GM23338 (cell line): ENCODE measurements at places on chromosomes 1 and 21. TPM values are rescaled to one million over a fixed set of nuclear protein-coding genes. Genes with fewer than 3 reads are reported as not detected.

DNA sequence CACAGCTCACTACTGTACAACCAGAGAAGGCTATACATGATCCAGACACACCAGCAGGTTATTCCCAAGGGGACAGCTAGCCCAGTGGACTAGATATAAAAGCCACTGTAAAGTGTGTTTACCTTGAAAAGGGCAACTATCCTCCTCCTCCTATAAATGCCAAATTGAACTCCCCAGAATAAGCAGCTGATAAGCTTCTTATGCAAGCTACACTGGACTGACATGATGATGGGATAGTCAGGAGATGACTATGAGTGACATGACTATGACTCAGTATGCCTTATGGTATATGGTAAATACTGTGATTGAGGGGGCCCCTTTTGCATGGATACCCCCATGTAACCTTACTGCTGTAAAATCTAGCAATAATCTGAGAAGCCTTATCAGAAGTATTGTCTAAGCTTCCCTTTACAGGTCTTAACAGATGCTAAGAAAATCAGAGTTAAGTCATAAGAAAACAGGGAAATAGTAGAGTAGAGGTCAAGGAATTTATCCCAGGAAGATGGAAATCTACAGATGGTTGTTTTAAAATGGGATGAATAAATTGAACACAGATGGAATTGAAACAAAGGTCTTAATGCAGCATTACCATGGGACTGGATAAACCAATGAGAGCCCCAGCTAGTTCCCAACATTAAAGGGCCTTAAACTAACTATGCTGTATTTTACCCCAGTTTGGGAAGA lies 55.8 kb downstream of the TRIM33 start:
- no peak overlapping the region for H3K27ac ChIP-seq
- H3K4me1 ChIP-seq, result peaks cover 1% of the 10 kb centered on the region; the same call in 1 of the 2 replicates
- H3K27me3 ChIP-seq, result no peaks in the 10 kb centered on the region
- DNase-seq, result no peak
- H3K4me3 ChIP-seq, result no peak overlapping the region

GRCh38 chr1:230351514-230351913 lies 74.6 kb downstream of the PGBD5 start:
- no peak overlapping the region for H3K27ac ChIP-seq
- H3K36me3 ChIP-seq, result peaks cover 4% of the 10 kb centered on the region; the same call in 1 of the 2 replicates
- H3K27me3 ChIP-seq, result no peaks in the 10 kb centered on the region
- H3K4me3 ChIP-seq, result no peak overlapping the region

DNA sequence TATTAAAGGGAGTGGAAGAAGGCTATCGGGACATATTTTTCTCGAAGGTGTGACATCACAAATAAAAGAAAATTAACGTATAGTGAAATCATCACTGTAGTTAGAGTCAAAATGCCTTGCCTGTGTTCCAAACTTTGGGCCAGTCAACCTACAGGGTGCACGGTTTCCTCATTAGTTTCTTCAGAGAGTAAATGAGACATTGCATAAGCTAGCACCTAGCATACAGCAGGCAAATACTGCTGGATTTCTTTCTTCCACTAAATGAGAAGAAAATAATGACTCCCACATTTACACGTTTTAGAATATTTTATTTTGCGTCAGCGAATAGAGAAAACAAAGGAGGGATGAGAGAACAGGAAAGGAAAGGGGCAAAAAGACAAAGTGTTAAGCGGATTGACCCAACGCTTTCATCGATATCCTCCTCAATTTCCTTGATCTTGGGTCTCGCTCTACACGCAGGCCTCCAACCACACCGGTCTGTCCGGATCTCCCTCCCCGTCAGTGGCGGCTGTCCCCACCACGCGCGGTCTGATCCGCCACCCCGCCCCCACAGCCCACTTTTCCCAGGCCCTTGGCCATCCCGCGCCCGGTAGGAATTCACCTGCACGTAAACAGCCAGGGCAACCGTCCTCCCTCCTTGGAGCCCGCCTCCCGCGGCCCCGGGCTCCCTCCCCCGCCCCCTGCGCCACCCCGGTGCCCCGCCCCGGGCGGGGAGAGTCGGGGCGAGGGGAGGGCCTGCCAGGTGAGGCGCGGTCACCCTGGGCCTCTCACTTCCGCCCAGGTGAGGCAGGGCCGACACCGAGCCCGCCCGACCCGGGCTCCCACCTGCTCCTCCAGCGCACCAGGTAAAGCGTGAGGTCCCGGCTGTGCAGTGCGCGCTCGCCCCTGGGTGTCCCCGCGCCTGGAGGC lies at the start of gene PATJ:
Gene PATJ, plus strand, starts transcription at position 770 of the 909 bp plus-strand sequence. CDS start 20,413 bp downstream, outside the sequence.
- H3K4me3 ChIP-seq, result peak within 1 kb of the TSS; percentile 95
- no peaks in the 10 kb centered on the region for H3K27me3 ChIP-seq
- DNase-seq, result peak; percentile 93
- H3K27ac ChIP-seq, result peak within 1 kb of the TSS; percentile 90
- H3K36me3 ChIP-seq, result no peaks in the 10 kb centered on the region

GRCh38 chr1:9490605-9491339 lies 48.5 kb upstream of the SLC25A33 start:
- DNase-seq, result peak; percentile 82
- H3K27me3 ChIP-seq, result peaks cover 13% of the 10 kb centered on the region
- no peak overlapping the region for H3K4me3 ChIP-seq
- no peaks in the 10 kb centered on the region for H3K4me1 ChIP-seq
- no peak overlapping the region for H3K27ac ChIP-seq

GRCh38 chr1:78591971-78592370 lies 28.3 kb upstream of the IFI44L start:
- H3K27ac ChIP-seq, result no peak overlapping the region
- H3K4me1 ChIP-seq, result no peaks in the 10 kb centered on the region
- H3K4me3 ChIP-seq, result no peak overlapping the region
- no peaks in the 10 kb centered on the region for H3K27me3 ChIP-seq
- no peaks in the 10 kb centered on the region for H3K36me3 ChIP-seq

DNA sequence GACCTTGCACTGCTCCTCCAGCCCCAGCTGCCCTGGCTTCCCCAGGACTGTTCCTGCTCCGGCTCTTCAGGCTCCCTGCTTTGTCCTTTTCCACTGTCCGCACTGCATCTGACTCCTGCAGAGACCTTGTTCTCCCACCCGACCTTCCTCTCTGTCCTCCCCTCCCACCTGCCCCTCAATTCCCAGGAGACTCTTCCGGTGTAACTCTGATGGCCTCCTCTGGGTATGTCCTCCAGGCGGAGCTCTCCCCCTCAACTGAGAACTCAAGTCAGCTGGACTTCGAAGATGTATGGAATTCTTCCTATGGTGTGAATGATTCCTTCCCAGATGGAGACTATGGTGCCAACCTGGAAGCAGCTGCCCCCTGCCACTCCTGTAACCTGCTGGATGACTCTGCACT lies 550 bp downstream of the ACKR1 start:
- H3K4me1 ChIP-seq, result peaks cover 11% of the 10 kb centered on the region
- H3K27ac ChIP-seq, result no peak overlapping the region
- no peak overlapping the region for H3K4me3 ChIP-seq
- H3K36me3 ChIP-seq, result no peaks in the 10 kb centered on the region
- DNase-seq, result peak; percentile 61

DNA sequence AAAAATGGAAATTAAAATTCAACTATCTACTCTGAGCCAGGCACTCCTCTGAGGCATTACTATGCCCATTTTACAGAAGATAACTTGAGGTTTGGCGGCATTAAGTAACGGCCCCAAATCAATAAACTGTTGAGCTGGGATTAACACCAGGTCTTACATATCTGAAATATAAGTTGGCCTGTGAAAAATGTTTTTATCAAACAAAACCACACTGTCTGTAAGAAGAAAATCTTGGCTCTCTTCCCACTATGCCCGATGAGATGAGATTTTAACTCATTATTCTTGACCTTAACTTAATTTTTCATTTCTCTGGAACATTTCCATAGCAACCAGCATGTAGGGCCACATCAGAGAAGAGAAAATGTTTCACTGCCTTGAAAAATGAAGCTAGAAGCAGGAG lies 21.8 kb downstream of the RC3H1 start:
- H3K27ac ChIP-seq, result no peak overlapping the region
- no peaks in the 10 kb centered on the region for H3K27me3 ChIP-seq
- no peak for DNase-seq

- no peak for DNase-seq
- H3K27ac ChIP-seq, result no peak overlapping the region
- H3K36me3 ChIP-seq, result no peaks in the 10 kb centered on the region
- H3K27me3 ChIP-seq, result no peaks in the 10 kb centered on the region
- H3K4me1 ChIP-seq, result peaks cover 20% of the 10 kb centered on the region
These were observed 60.2 kb downstream of the SKI start for GRCh38 chr1:2288311-2288710.

DNA sequence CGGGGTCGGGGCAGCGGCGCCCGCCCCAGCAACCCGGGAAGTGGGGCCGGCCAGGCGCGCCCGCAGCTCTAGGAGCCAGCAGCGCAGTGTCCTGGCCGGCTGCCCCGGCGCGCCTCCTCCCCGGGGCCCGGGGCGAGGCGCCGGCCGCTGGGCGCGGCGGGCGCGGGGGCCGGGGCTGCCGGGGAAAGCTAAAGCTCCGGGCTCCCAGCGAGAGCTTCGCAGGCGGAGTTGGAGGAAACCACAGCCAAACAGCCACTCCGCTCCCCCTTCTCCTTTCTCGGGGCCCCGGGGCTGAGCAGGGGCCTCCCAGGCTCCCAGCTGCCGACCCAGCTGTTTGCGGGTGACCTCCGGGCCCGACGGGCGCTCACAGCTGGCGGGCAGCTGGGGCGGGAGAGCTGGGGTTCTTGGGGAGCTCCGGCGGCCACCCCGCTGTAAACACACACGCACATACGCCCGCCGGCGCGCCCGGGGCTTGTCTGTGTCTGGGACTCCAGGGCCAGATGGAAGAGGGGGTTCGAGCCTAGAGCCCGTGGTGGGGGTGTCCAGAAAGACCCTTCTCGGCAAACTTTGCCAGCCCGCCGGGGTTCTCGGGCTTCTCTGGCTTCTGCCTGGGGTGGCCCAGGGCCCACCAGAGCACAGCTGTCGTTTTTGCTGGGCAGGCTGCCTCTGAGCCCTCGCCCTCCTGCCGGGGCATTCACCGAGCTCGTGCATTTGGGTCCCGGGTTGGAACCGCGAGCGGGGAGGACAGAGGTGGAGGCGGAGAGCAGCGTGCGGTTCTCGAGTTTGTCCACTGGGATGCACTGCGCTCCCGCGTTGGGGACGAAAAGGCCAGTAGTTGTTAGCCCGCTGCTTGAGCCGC lies 1.5 kb downstream of the AJAP1 start:
- no peak for DNase-seq
- H3K4me1 ChIP-seq, result no peaks in the 10 kb centered on the region
- H3K36me3 ChIP-seq, result no peaks in the 10 kb centered on the region
- H3K4me3 ChIP-seq, result no peak overlapping the region
- no peak overlapping the region for H3K27ac ChIP-seq
- no peaks in the 10 kb centered on the region for H3K27me3 ChIP-seq

DNA sequence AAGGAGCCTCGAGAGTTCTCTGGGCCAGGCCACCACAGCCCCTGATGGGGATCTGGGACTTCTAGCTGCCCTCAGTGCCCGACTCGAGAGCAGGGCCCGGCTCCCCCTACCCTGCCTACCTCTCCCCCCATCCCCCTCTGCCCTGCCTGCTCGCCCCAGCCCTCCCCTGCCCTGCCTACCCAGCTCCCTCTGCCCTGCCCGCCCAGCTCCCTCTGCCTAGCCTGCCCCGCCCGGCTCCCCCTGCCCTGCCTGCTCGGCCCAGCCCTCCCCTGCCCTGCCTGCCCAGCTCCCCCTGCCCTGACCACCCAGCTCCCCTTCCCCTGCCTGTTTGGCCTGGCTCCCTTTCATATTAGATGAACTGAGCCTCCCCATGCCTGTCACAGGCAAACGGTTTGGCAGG lies 117.4 kb upstream of the TMEM51 start:
- H3K27me3 ChIP-seq, result no peaks in the 10 kb centered on the region
- no peak overlapping the region for H3K4me3 ChIP-seq
- no peaks in the 10 kb centered on the region for H3K4me1 ChIP-seq
- no peak for DNase-seq

- H3K36me3 ChIP-seq, result no peaks in the 10 kb centered on the region
- H3K4me3 ChIP-seq, result no peak overlapping the region
- H3K27ac ChIP-seq, result no peak overlapping the region
These were observed 7.8 kb upstream of the PTTG1IP start for GRCh38 chr21:44881198-44881872.

- H3K4me3 ChIP-seq, result no peak overlapping the region
- H3K4me1 ChIP-seq, result peaks cover 48% of the 10 kb centered on the region
- DNase-seq, result no peak
- H3K27me3 ChIP-seq, result no peaks in the 10 kb centered on the region
- no peaks in the 10 kb centered on the region for H3K36me3 ChIP-seq
These were observed 85.2 kb upstream of the VAV3 start for GRCh38 chr1:108050158-108050557.

GRCh38 chr1:31376375-31377134 lies 3.7 kb upstream of the FABP3 start:
- H3K36me3 ChIP-seq, result no peaks in the 10 kb centered on the region
- peak; percentile 73 for DNase-seq
- peaks cover 32% of the 10 kb centered on the region for H3K4me1 ChIP-seq
- no peak overlapping the region for H3K4me3 ChIP-seq
- no peaks in the 10 kb centered on the region for H3K27me3 ChIP-seq
- H3K27ac ChIP-seq, result no peak overlapping the region

GRCh38 chr1:34625521-34626015 lies 129.3 kb upstream of the GJB5 start:
- no peaks in the 10 kb centered on the region for H3K27me3 ChIP-seq
- no peak overlapping the region for H3K27ac ChIP-seq
- no peak for DNase-seq
- peaks cover under 1% of the 10 kb centered on the region; the same call in 1 of the 2 replicates for H3K4me1 ChIP-seq
- no peak overlapping the region for H3K4me3 ChIP-seq

- no peaks in the 10 kb centered on the region for H3K4me1 ChIP-seq
- H3K27me3 ChIP-seq, result no peaks in the 10 kb centered on the region
- DNase-seq, result no peak
- H3K27ac ChIP-seq, result no peak overlapping the region
- H3K4me3 ChIP-seq, result no peak overlapping the region
These were observed 8.5 kb downstream of the TEX46 start for GRCh38 chr1:23007106-23007505.

DNA sequence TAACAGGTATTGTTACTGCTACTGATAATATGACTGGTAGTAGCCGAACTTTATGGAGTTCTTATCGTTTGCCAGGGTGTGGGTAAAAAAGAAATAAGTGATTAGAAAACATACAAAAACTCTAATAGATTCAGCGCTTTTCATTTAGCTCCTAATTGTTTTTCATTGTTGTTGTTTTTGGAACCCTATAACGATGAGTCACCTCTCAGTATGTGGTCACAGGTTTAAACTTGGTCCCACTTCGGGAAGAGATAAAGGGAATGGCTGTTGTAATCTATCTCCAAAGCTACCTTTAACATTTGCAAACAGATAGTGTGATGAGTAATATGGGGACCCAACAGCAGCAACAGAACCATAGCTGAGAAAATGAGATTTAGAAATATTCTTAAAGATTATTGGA lies 62.7 kb upstream of the BCL10 start:
- peaks cover 17% of the 10 kb centered on the region for H3K4me1 ChIP-seq
- H3K4me3 ChIP-seq, result no peak overlapping the region
- no peak overlapping the region for H3K27ac ChIP-seq
- no peaks in the 10 kb centered on the region for H3K27me3 ChIP-seq

The ATF3 gene
- total RNA-seq, result 17.2 and 19.3 TPM in 2 replicates

The AMPD1 gene
- not detected in 2 replicates for total RNA-seq

The CD1E gene
- total RNA-seq, result not detected in 2 replicates

The SYT11 gene
- 15.9 and 17.4 TPM in 2 replicates for total RNA-seq

The FMO3 gene
- total RNA-seq, result not detected in 2 replicates

The PGLYRP4 gene
- total RNA-seq, result not detected in 2 replicates

The IFI16 gene
- 0.31 TPM in 1 of 2 replicates, not detected in the other for total RNA-seq

The KIAA1614 gene
- 1.8 and 2.3 TPM in 2 replicates for total RNA-seq

The ANGPTL3 gene
- not detected in 2 replicates for total RNA-seq
